ENCODE measurements at places on chromosomes 3 and 15.

GRCh38 chr3:119173325-119173724 is at the start of gene UPK1B:
UPK1B (plus strand) TSS chr3:119173598; CDS start chr3:119186742, 13,144 bp downstream.
- DNase-seq: no peak

- no peak for DNase-seq
Observed at GRCh38 chr3:77150028-77150427, 110.1 kb downstream of the ROBO2 start.

- DNase-seq: peak; percentile 12
Observed at GRCh38 chr3:126448136-126448892, 27.4 kb downstream of the ZXDC start.

DNA sequence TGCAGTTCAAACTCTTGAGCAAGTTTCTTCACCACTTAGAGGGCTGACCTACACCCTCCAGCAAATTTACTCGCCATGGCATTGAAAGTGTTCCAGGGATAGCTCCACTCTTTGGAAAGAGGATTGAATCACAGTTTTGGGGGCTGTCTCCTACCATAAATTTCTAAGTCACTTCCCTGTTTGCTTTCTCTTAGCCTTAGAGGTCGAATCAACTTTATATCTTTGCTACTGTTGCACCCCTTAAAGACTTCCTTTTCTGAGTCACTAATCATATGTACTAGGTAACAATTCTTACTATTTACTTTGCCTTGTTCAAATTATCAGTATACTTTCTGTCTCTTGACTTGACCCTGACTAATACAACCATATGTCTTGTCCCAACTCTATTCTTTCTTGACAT is 1151.8 kb upstream of the ALCAM start:
- no peak for DNase-seq

DNA sequence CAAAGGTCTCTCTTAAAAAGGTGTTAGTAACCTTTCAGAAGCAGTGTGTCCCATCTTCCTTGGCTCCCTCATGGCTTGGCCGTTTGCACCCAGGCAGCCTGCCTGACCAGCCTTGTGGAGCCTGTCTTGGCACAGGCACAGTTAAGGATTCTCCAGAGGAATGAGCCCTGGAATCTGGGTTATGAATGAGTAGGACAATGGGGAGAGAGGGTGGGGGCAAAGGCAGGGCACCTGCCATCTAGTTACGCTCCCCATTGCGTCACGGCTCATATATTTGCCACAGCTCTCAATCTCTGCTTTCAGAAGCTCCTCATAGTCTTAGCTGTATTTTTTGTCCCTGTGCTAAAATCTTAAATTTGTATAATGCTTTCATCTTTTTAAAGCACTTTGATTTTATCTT is 50.6 kb downstream of the WDR76 start:
- no peak for DNase-seq

DNA sequence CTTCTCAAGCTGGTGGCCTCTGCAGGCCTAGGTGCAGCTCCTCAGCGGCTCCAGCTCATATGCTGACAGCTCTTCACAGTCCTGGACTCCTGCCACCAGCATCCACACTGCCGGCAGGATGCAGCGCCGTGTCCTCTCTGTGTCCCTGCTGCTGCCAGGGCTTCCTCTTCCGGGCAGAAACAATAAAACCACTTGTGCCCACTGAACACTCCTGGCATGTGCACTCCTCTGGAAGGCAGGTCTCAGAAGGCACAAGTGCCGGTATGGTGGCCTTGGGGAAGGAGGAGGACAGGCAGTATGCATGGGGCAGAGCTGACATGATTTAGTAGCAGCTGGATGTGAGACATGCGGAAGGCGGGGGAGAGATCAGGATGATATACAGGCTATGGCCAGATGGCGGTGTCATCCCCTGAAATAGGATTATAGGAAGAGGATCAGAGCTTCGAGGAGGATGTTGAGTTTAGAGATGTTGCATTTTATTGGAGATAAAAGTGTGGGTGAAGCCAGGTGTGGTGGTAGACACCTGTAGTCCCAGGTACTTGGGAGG is 7.5 kb upstream of the MAN2A2 start:
- no peak for DNase-seq

DNA sequence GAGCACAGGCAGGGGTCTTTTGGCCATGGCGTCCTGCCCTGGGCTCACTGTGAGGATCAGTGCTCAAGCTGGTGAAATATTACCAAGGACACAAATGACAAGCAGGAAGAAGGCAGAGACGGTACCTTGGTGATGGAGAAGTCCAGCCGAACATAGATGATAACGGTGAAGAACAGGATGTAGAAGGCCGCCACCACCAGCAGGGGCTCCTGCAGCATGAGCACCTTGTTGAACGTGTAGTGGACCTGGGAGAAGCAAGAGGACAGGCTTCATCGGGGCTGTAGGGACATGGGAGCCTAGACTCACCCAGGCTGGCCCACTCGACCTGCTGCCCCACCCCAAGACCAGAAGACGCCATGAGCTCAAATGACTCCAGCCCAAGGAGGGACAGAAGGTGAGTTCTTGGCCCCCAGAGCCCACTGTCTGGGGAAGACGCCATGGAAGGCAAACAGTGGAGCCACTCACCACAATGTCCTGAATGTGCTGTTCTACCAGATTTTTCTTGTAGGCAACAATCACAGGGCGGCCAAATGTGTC is 25.1 kb downstream of the RPN1 start:
- no peak for DNase-seq

- peak; percentile 29 for DNase-seq
Observed at GRCh38 chr3:14265246-14265962, 86.8 kb downstream of the LSM3 start.

- DNase-seq: no peak
Observed at GRCh38 chr15:65466901-65467300, 44.2 kb upstream of the IGDCC4 start.

All from colonic mucosa (tissue), 4 donors.